ENCODE measurements at places on chromosomes 6 and 20.

GRCh38 chr6:108589244-108589791, 28.6 kb downstream of the FOXO3 start:
- DNase-seq: no peak

DNA sequence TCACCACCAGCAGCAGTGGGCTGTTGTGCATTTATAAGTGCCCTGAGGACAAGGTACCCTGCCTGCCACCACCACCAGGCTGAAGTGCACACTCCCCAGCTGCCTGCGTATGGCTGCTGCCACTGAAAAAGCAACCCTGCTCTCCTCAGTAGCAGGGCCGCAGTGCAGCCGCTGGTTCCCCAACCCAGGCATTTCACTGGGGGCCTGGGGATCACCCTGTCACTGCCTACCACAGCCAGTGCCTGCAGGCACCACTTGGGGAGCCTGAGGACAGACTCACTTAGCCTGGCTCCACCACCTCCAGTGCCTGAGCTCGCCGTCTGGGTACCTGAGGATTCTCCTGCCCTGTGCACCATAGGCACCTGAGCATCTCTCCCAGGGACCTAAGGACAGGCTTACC, 215.6 kb downstream of the PACRG start:
- DNase-seq: no peak

GRCh38 chr20:11207749-11208502, 534.1 kb upstream of the JAG1 start:
- DNase-seq: no peak

DNA sequence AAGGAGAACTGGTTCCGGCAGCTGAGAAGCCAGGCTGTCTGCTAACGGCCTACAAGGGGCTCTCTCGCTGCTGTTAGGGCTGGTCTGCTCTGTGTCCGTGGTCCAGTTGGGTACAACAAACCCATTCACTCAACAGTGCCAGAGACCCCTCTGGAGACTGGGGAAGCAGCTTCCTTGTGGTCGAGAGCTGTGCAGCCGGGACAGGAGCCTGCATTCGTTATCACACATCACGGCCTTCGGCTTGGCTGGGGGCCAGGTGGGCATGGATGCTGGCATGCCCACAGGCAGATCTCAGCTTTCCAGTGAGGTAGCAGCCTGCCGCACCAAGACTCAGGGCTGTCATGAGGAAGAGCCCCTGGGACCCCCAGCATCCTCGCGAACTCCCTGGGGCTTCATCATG, 124.7 kb downstream of the PREX1 start:
- no peak for DNase-seq

Measured in stimulated activated CD4-positive, alpha-beta T cell treated with anti-CD3 and anti-CD28 coated beads, Interleukin-15, amount 100 ng/mL, for 1 hour (primary cell).